Left ventricle myocardium superior (tissue), 1 donor: ENCODE measurements at places on chromosomes 13 and 19. TPM values are rescaled to one million over a fixed set of nuclear protein-coding genes. Genes with fewer than 3 reads are reported as not detected.

- no peak for DNase-seq
These were observed 299.7 kb downstream of the TEX29 start for GRCh38 chr13:111620166-111620565.

WDR88 gene
- total RNA-seq = not detected

GRCh38 chr19:40599331-40599901, 1.8 kb upstream of the LTBP4 start:
- no peak for DNase-seq

DNA sequence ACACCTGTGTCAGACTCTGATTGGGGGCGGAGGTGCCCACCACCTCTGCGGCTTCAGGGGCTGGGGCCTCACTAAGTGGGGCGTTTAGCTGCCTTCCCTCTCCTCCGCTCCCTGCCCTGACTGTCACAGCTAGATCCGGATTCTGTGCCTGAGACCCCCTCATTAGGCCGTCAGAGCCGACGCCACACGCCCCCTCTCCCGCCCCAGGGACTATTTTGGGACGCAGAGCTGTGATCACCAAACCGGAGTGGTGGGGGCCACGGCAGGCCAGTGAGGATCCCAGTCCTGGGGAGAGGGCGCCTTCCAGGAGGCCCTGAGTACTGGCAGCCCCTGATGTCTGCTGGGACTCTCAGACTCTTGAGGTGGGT, 762 bp downstream of the KANK3 start:
- DNase-seq = no peak

DNA sequence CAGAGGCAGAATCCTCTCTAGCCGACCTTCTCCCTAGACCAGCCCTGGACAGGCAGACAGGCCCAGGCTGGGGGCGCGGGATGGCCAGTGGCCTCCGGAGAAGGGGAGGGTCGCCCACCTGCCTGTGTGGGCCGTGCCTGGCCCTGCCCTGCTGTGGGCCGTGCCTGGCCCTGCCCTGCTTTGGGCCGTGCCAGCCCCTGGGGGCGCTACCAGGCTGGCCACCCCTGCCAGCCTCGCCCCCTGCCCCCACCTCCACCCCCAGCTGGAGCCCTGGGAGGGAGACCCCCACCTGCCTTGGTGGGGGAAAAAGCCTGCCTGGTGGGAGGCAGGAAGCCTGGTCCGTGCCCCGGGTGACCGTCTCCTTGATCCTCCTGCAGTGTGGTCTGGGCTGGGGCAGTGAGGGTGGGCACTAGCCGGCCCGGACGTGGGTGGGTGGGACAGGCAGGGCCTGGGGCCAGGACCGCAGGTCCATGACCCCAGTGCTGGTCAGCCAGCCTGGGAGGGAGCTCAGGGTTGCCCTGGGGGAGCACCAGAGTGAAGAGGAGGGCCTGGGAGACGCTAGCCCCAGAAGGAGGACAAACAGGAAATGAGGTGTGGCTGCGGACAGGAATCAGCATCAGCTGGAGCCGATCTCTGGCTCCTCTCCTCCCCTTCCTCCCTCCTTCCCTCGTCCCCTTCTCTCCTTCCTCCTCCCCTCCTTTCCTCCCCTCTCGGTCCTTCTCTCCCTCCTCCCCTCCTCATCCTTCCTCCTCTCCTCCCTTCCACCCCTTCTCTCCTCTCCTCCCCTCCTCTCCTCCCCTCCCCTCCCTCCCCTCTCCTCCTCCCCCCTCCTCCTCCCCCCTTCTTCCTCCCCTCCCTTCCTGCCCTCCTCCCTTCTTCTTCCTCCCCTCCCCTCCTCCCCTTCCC, 5.1 kb upstream of the MKNK2 start:
- peak; percentile 74 for DNase-seq

GRCh38 chr13:77696006-77696878, 1.2 kb upstream of the SLAIN1 start:
- no peak for DNase-seq

- no peak for DNase-seq
These were observed 9.4 kb downstream of the SCGB2B2 start for GRCh38 chr19:34667349-34668076.

SIGLEC7 gene
- 0.50 TPM for total RNA-seq

- no peak for DNase-seq
These were observed 36.5 kb downstream of the B3GLCT start for GRCh38 chr13:31236211-31236786.

GRCh38 chr19:6402058-6402457, 9.1 kb upstream of the GTF2F1 start:
- no peak for DNase-seq

GRCh38 chr13:23320926-23321534, 112.5 kb downstream of the SACS start:
- DNase-seq = no peak

PTH2 gene
- not detected for total RNA-seq

CLEC11A gene
- 2.9 TPM for total RNA-seq

PPFIA3 gene
- 4.0 TPM for total RNA-seq

GRCh38 chr13:73966331-73966730, 167.9 kb downstream of the KLF12 start:
- DNase-seq = no peak

JSRP1 gene
- total RNA-seq = not detected
